Panc1 (cell line): ENCODE measurements at places on chromosomes 7 and 10.
A peak's percentile ranks its signal among the peaks of the same experiment; 100 is the strongest.

GRCh38 chr10:34985823-34986222, 104.3 kb downstream of the CUL2 start:
- no peak for DNase-seq

GRCh38 chr10:51709324-51709972, 10.1 kb upstream of the CSTF2T start:
- DNase-seq, result no peak

DNA sequence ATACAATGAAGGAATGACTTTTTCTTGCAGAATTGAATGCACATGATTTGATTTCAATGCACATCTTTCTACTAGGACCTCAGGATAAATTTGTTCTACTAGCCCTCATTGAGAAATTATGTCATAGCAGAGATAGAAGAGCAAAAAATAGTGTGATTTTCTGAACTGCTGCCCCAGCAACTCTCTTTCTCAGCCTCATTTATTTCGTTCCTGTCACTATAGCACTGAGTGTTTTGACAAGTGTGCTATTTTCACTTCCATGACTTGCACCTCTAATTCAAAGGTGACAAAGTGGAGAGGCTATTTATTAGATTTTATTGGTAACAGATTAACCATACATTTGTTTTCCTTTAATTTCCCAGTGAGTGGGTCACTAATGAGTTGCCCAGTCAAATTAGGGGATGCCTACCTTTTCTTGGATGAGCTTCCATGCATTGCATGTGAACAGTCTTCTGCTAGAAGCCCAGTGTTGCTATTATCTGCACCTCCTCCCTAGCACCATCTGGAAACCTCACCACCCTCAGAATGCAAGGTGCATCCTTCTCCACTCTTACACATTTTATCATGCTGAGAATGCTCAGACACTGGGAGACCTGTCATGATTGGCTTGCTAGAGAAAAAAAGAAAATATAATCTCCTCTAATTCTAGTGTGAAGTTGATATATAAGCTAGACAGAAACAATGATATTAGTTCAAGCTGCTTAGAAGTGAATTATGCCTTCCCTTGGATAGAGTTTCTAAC, 119.6 kb upstream of the CTTNBP2 start:
- no peak for DNase-seq

GRCh38 chr7:158369290-158369689, 218.3 kb downstream of the PTPRN2 start:
- no peak for DNase-seq

DNA sequence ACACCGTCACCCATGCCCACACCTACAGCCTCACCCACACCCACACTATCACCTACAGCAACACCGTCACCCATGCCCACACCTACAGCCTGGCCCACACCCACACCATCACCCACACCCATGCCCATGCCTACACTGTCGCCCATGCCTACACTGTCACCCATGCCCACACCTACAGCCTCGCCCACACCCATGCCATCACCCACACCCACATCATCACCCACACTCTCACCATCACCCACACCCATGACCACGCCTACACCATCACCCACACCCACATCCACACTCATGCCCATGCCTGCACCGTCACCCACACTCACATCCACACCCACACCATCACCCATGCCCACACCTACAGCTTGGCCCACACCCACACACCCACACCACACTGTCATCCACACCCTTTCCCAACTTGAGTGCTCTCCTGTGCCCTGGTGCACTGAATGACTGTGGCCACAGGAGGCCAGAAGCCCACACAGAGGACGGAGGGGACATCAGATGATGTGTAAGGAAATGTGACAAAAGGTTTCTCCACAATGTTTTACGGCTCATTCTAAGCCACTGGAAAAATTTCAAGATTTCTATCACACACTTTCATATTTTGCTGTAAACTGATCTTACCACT, 153.3 kb downstream of the WDR37 start:
- no peak for DNase-seq

DNA sequence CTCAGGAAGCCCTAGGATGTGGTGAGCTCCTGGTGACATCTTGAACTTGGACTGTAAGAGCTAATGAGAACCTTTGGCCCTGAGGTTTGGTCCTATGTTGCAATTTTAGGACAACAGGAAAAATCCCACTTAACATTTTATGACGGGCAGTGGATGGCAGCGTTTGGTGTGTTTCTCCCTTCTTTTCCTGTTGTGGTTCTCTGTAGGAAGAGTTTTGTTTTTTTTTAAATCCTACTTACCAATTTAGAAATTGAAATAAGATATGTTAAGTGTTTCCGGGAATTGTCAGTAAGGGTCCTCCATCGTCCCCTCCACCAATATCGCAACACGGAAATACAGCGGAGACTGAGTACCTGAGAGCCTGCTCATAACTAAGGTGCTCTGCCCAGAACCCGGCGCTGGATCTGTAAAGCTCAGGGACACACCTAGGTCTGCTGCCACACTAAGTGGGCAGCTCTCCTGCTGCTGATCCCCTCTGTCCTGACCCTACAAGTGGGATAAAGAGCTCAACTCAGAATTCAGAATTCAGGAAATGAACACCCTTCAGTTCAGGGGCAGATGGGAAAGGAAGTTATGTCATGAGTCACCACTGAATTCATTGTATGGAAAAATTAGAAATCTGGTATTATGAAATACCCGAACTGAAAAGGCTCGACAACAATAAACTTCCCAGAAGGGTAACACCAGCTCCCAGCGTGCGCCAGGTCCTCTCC, 9.1 kb upstream of the PROSER2 start:
- no peak for DNase-seq

DNA sequence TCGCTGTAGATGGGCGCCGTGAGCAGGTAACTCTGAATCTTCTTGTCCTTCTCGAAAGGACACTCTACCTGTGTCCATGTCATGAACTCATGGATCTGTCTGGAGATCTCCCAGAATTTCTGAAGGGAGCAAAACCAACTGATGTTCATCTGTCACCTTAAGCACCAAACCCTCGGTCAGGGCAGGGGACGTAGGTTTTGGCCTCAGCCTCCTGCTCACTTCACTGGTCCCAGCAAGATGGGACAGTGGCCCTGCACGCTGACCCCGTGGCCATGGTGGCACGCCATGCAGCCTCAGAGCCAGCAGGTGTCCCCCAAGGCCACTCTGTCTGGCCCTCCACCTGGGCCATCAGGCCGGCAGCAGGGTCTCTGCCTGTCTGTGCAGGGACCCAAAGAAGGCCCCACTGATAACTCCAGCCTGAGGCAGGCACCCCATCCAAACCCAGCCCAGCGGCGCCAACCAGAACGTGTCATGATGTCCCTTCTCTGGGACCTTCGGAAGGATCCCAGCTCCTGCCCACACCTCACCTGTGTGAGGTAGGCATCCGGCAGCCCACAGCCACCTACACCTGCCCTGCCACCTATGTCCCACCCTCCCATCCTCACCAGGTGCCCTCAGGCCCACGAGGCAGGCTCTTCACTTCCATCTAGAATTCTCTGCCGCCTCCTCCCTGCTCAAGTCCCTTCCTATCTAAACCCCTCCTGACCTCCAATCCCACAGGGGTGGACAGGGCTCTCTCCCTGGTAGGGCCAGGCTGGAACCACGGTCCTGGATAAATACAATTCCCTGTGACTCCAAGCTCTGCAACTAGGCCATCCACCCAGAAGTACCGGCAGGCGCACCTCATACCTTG, 59.0 kb downstream of the CSGALNACT2 start:
- no peak for DNase-seq

DNA sequence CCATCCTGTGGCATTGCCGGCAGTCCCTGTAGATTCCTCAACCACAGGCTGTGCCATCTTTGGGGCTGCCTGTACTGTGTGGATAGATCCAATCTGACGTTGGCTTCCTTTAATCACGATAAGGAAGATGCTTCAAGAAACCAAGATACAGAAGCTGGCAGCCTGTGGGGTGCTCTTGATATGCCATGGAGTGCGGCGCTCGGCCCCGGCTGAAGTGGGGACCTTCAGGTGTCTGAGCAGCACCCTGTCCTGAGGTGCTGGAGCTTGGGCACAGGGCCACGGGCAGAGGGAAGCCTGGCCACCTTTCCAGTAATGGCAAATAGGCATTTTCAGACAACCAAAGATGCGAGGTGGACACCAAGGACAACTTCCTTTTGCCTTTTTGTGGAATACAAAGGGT, 139.5 kb downstream of the ACTR3B start:
- no peak for DNase-seq

DNA sequence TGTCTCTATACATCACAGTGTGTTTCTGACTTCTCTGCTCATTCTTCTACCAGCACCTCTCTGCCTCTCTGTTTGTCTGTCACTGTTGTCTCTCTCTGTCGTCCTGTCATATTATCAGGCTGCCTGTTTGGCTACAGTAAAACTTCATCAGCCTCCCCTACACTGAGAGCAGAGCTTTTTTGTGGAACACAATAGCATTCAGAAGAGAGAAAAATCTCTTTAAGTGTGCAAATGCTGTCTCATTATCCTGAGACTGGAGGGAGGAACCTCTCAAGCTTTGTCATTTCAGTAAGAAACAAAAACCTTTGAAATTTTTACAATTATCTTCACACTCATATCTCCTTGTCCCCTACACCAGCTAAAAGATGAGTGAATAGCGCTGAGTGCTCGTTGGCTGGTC, 148.4 kb downstream of the PLPP4 start:
- no peak for DNase-seq

DNA sequence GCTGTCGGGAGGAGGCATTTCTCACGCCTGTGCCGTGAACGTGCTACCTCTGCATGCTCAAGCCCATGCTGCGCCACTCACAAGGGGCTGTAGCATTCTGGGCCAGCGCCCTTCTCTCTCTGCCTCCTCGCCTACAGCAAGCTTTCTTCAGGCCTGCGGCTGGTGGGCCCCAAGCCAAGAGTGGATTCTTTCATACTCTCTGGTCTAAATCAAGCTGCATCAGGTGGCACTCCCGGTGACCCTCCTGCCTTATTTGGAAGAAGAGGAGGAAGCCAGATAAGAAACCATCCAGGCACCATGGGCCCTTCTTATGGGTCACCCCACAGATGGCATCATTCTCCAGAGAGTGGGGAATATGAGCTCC, 86.7 kb upstream of the DUSP5 start:
- DNase-seq, result no peak

DNA sequence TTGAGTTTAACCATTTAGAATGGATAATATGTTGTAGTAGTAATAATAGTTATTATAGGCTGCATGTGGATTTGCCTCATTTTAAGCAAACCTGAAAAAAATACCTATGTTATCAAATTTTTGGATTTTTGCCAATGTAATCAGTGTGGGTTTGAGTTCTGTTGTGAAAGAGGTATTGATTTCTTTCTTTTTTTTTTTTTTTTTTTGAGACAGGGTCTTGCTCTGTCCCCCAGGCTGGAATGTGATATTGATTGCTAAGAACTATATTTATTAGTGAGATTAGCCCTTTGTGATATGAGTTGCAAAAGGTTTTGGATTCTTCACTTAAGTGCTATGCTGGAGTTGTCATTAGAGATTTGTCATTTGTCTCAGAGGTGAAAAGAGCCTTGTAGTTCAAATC, 124.4 kb downstream of the ST7 start:
- DNase-seq, result no peak

- DNase-seq, result peak; percentile 68
These were observed 6.9 kb upstream of the CREB3L2 start for GRCh38 chr7:138008588-138009349.

DNA sequence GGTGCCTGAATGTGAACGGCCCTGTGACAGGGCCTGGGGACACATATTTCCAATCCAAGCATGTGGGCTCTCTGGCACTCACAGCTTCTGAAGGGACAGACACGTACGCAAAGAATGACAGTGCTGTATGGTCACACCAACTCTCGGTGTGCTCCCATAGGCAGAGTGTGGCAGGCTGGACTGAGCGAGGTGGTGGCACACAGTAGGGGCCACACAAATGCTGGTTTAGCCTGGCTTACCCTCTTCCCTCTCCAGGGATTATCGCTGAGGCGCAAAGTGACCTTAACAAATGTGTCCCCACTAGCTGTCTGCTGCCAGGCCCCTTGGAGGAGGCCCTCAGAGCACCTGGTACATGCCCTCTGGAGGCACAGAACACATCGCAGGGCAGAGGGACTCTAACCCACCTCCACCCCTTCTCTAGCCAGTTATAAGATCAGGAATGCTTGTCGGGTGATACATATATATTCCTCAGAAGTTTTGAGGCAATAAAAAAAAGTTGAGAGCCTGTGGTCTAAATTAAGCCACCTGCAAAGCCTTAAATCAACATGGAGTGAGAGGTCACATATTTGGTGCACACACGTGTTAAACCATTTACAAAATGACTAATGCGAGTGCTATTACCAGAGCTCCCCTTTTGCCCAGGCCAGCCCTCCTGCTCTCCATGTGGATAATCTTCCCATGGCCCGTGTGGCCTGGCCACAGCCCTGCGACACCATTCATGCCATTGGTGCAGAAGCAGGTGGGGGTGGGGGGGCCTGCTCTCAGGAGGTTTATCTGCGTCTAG, 262.8 kb upstream of the GRB10 start:
- DNase-seq, result peak; percentile 83

- no peak for DNase-seq
These were observed 572.4 kb downstream of the PHTF2 start for GRCh38 chr7:78370936-78371335.

GRCh38 chr10:97627731-97628130, 5.6 kb downstream of the MORN4 start:
- DNase-seq, result no peak

GRCh38 chr7:46524350-46524749, 603.3 kb upstream of the IGFBP3 start:
- DNase-seq, result no peak

- no peak for DNase-seq
These were observed 641.0 kb upstream of the NRP1 start for GRCh38 chr10:33975481-33975880.

GRCh38 chr7:159116581-159117339, 27.9 kb downstream of the VIPR2 start:
- no peak for DNase-seq

DNA sequence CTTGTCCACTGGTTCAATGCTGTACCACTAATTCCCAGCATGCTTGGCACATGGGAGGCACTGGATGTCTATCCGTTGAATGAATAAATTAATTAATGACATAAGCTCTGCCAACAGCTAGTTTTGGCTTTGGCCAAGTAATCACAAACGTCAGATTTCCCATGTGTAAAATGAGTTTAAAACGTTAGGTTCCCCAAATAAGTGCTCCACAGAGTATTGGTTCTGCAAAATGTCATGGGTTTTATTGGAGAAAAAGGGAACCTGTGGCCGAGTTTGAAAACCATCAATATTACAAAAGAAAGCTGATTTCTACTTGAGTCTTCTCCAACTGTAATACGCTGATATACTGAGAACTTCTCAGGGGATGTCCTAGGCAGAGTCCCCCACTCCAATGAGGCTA, 23.2 kb downstream of the ELMO1 start:
- no peak for DNase-seq

DNA sequence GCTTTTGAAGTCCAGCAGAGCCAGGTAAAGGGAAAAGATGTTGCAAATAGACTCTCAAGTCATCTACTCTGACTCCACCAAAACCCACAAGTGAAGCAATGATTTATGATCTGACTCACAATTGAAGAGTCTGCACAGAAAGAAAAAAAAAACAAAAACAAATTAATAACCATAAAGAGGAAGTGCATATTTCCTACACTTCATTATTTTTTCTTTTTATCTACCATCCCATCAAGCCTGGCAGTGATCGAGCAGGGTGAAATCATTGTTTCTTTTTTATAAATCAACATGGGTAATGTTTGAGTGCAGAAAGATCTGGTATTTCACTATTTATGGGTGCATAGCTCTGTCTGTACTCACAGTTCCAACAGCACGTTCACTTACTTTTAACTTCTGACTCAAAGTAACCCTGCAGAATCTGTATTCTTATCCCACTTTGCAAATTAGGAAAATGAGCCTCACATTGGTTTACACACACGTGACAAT, 829.0 kb downstream of the TNS3 start:
- DNase-seq, result peak; percentile 53

- no peak for DNase-seq
These were observed 49.7 kb downstream of the CCDC71L start for GRCh38 chr7:106610996-106611886.
